ENCODE measurements at places on chromosomes 2 and 18. TPM values are rescaled to one million over a fixed set of nuclear protein-coding genes. Genes with fewer than 3 reads are reported as not detected.

DNA sequence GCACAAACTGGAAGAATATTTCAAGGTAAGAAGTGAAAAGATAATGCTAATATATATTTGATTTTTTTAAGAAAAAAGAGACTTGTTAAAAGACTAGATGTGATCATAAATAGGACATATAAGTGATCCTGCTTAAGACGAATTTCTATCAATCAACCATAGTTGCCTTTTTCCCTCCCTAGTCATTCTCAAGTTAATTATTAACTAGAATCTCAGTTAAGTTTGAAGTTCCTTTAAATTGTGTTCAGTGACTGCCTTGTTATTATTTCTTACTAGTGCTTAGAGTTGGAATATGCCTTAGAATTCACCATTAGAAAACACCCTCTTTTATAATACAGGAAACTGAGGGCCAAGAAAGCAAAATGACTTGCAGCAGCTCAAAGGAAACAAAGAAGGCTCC is 141.5 kb upstream of the SP5 start:
- DNase-seq: no peak

GRCh38 chr2:171814883-171815282 is 79.2 kb downstream of the SLC25A12 start:
- DNase-seq: no peak

DNA sequence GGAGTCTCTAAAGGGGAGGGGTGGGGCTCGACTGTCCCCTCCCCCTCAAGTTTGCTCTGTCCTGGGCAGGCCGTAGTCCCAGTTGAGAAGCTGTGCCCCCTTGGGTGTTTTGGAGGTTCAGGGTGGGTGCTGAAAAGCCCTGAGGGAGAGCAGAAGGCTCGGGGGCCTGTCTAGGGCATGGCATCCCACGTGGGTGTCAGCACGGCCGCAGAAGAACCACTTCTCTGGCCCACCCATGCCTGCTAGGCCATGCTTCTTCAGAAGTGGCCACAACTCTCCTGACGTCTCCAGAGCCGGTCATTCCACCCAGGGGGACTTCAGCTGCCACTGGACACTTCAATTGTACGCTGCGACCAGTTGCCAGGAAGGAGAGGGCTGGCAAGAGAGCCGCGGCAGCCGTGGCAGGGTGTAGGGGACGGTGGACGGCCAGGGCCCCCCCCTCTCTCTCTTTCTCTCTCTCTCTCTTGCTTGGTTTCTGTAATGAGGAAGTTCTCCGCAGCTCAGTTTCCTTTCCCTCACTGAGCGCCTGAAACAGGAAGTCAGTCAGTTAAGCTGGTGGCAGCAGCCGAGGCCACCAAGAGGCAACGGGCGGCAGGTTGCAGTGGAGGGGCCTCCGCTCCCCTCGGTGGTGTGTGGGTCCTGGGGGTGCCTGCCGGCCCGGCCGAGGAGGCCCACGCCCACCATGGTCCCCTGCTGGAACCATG is at the start of gene INPP5D:
Gene INPP5D, plus strand, starts transcription at position 546 of the 704 bp plus-strand sequence. Its CDS starts 137 bp downstream, at position 683.
- DNase-seq: peak; percentile 88

GRCh38 chr2:224398289-224398688 is 3.6 kb downstream of the FAM124B start:
- no peak for DNase-seq

DNA sequence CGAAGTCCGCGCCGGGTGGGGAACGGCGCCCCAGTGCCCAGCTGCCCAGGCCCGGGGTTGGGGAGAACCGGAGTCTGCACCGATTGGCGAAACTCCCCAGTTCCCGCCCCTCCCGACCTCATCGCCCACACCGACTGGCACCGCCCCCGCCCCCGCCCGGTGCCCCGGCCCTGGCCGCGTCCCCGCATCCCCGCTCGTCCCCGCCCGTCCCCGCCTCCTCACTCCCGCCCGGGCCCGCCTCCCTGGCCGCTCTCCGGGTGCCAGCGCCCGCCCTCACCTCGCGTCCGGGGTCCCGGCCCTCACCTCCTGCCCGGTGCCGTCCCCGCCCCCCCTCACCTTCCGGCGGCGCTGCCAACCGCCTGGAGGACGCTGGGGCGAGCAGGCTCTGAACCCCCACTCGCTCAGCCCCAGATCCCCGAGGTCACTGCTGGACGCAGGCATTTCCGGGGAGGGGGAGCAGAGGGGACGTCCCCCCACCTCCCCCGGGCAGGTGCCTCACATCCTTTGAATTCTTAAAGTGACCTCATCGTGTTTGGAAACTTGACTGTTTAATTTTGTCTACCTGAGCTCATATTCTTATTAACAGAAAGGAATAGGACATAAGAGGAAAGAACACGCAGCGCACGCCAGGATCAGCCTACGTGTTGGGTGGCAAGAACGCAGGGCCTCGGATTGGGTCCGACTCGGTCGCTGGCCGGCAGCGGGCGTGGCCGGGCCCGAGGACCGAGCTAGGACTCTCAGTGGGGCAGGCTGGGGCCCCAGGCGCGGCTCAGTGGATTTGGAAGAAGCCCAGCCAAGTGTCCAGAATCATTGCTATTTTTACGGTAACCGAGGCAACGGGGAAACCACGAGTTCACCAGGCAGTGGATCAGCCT is at the start of gene FAM110C:
Gene FAM110C, minus strand, starts transcription at position 35 of the 875 bp plus-strand sequence. CDS start 120 bp downstream, outside the sequence.
- DNase-seq: peak; percentile 90

GRCh38 chr2:6290217-6291015 is 575.3 kb downstream of the CMPK2 start:
- DNase-seq: no peak

DNA sequence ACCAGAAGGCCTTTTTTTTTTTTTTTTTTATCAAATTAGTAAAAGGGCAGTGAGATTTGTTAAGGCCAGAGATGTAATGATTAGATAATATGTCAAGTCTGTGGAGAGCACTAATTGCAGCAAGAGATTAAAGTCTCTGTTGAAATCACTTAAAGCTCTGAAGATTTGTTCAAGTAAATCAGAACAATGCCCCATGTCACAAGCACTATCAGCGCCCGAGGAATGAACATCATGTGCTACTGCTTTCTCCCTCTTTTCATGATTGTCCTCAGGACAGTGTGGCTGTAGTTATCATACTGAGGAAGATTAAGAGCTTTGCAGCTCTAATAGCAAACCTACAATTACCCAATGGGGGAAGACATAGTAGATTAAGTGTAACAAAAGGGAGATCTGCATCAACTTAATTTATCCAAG is 71.1 kb downstream of the TDRD15 start:
- no peak for DNase-seq

DNA sequence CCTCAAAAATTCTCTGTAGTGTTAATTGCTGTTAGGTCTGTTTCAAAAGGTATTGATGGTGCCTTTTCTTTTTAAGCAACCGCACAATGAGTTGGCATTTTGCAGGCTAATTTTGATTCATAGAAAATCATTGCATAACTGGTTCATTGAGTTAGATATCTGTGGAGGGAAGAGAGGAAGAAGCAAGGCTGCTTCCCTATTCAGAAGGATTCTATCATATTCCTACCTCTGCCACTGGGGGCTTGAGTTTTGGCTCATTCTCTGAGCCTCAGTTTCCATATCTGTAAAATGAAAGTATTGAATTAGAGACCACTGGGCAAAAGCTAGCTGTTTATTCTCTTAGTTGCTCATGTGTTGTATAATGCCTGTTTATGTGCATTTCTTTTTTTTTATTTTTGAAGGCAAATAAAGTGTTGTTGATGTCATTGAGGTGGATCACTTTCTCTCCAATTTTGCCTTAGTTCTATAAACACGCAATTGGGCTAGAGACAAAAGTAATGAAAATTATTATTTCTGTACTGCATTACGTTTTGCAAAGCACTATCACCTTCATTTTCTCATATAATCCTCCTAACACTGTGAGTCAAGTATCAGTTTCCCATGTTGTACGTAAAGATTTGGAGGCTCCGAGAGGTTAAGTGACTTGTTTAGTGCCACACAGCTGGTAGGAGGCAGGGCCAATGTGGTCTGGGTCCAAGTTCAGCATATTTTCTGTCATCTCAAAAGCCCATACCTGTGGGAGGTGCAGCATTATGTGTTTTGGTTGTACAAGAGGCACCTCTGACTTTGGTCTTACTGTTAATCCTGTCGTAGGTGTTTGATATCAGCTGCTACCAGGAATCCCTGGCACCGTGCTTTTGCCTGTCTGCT is 5.9 kb downstream of the TRIB2 start:
- no peak for DNase-seq

DNA sequence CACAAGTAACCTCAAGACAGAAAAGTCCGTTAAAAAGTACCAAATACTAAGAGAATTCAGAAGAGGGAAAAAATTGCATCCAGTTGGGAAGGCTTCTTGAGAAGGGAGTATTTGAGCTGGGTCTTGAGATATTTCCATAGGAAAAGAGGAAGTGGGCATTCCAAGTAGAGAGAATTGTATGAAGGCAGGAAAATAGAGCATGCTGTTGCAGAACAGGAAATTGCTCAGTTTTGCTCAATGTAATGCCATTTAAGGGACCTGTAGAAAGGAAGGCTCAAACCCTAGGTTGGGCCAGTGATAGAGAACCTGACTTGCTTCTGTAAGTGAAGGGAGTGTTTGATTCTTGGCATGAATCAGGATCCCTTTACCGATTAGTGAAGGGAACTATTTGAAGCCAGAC is 1.0 kb upstream of the ZC3H8 start:
- no peak for DNase-seq

- DNase-seq: no peak
Measured at GRCh38 chr18:23592911-23593310, 6.6 kb upstream of the NPC1 start.

DNA sequence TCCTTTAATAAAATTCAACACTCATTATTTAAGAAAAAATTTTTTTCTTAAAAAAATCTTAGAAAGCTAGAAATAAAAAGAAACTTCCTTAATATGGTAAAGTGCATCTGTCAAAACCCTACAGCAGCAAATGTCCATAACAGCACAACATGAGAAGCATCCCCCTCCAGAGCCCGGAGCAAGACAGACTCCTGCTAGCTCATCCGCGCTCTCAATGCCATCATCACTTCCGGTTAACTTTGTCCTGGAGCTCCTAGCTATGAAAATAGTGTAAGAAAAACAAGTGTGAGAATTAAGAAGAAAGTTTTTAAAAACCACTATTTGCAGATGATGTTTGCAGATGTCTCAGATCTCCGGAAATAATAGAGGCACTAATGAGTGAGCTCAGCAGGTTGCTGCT is 103.1 kb downstream of the TEX51 start:
- no peak for DNase-seq

GRCh38 chr2:74833418-74834233 is at the start of gene HK2:
Gene HK2 (plus strand): TSS chr2:74834127. CDS start chr2:74834581, 454 bp downstream.
- peak; percentile 94 for DNase-seq

GRCh38 chr2:46362667-46363012 is 65.4 kb downstream of the EPAS1 start:
- DNase-seq: no peak

DNA sequence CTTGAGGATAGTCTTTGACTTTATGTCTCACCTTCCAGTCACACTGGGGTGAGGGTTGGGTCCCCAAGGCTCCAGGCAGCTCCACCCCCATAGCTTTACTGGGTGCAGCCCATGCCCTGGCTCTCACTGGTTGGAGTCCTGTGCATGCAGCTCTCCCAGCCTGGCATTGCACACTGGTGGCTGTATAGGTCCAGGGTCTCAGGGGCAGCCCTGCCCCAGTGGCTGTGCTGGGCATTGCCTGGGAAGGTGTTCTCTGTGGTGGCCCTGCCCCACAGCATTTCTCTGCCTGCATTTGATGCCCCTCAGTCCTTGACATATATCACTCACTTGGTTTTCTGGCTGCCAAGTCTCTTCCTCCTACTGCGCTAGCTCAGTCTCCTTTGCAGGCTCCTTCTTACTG is 21.2 kb downstream of the MPHOSPH10 start:
- DNase-seq: no peak

- DNase-seq: peak; percentile 55
Measured at GRCh38 chr2:71687412-71687811, 234.1 kb downstream of the DYSF start.

DNA sequence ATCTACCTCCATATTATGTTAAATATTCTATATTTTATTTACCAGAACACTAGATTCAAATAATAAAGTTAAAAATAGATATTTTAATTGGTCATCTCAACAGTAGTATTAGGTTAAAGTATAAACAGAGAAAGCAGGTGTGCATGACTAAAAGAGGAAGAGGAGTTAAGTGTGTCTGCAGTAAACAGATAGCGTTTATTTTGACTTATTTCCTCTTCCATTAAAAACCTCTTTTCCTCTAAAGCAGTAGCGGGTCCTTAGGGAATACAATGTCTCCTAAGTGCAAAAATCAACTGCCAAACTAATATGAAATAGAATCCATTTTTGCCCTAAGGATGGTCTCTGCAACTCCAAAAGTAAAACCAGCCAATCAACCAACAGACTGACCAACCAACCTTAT is 27.7 kb downstream of the EIF2AK3 start:
- no peak for DNase-seq

GRCh38 chr18:48399303-48400075 is 9.7 kb downstream of the ZBTB7C start:
- DNase-seq: no peak

GRCh38 chr18:55405893-55406406 is 182.0 kb downstream of the TCF4 start:
- DNase-seq: peak; percentile 93

DNA sequence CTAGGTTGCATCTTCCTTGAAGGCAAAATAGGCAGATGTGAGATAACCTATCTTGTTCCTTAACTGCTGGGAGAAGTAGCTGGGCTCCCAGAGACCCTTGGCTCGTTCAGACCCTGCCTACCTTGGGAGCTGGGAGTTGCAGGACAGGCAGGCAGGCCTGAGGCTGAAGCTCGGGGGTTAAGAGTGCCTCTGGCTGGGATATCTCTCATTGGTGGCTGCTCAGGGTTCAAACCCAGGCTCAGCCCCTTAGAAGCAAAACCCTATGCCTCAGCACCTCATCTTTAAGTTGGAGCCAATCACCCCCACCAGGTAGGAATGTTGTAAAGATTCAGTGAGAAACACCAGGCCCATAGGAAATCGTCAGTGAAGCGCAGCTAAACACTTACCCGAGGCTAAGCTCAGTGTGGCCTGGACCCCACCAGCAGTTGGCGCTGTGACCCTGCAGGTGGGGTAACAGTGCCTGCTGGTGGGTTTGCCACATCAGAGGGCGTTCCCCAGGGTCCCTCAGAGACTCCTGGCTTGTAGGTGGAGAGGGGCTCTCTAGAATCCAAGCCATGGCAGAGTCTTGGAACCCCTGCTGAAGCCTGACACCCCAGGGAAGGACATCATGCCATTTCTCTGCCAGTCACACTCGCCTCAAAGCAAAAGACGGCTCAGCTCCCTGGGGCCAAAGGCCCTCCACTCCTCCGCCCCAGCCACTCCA is 54.6 kb upstream of the GPR17 start:
- DNase-seq: peak; percentile 82

Gene IL1F10
- total RNA-seq: not detected

Gene ALPG
- total RNA-seq: not detected

Gene STK25
- 92.5 TPM for total RNA-seq

Gene CTNNA2
- total RNA-seq: not detected

Gene PSTPIP2
- total RNA-seq: 5.7 TPM

Gene TUBA3E
- not detected for total RNA-seq

Gene CLEC4F
- total RNA-seq: 0.29 TPM

Gene INPP5D
- total RNA-seq: 19.9 TPM

Gene TRIM43
- total RNA-seq: not detected

Gene TACR1
- 1.1 TPM for total RNA-seq

Gene GPR39
- total RNA-seq: 0.37 TPM

Gene COBLL1
- 76.9 TPM for total RNA-seq

Gene CRIM1
- total RNA-seq: 103 TPM
